ENCODE measurements at places on chromosomes 3 and 15.

DNA sequence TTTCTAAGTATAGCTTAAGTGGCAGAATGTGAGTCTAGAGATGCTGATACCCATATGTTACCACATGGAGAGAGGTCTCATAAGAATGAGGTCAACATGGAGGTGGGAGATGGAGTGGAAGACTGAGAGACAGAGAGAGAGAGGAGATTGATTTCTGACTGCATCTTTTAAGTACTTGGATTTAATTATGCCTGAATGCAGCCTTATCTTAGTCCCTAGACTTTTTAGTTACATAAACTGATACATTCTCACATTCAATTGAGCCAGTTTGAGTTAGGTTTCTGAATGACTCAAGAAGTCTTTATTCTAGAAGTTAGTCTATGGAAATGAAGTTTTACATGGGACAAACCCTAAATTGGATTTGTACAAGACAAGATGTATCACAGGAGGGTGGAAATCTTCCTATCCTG lies 58.5 kb upstream of the TNFSF10 start:
- no peak for DNase-seq

DNA sequence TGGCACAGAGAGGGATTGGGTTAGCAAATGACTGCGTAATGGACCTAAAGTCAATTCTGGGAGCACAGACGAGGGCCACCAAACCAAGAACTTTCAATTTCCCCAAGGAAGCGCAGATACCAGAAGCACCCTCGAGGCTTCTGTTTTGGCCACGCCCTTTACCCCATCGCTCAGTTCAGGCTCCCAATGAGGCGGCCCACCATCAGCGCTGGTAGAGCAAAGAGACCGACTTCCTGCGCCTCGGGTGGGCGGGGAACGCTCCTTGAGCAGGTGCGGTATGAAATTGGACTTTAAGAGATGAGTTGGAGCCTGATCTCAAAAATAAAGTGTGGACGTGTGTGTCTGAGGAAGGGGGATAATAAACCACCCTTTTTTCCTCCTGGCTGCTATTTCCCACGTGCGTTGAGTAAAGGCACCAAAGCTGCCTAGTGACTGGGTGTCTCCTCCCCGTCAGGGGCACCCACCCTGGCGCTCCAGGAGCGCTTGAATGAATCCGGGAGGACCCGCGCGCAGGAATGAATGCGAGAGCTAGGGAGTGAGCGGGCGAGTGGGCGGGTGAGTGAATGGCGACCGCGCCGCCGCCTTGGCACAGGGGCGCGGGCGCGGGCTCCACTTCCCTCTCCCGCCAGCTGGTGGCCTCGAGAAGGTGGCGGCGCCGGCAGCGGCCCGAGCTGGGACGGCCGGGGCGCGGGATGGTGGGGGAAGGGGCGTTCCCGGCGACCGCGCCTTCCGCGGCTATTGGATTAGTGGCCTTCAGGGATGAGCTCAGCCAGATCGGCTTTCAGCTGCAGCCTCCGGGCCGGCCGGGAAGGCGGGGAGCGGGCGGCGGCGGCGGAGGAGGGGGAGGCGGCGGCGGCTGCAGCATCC lies at the start of gene SPSB4:
Gene SPSB4 (plus strand): TSS at position 772 of the 867 bp plus-strand sequence. CDS start 14,758 bp downstream, outside the sequence.
- peak; percentile 61 for DNase-seq

- no peak for DNase-seq
Measured at GRCh38 chr3:133899311-133899710, 3.6 kb upstream of the RAB6B start.

- DNase-seq: no peak
Measured at GRCh38 chr3:78867409-78868372, 900.1 kb downstream of the ROBO1 start.

GRCh38 chr15:99507016-99507503 lies 58.7 kb upstream of the MEF2A start:
- no peak for DNase-seq

GRCh38 chr15:95498961-95499360 lies 831.5 kb upstream of the NR2F2 start:
- no peak for DNase-seq

DNA sequence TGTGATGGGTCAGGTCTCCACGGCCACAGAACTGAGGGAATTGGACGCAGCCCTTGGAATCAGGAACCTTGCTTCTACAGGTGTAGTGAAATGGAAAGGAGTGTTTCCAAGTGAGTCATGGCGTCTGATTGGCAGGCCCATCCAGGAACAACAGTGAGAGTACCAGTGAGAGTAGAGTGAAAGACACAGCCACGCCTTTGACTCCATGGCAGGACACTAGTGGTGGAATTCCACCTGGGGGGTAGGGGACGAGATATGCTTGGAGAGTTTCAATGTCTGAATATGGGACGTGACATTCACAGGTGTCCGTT lies 3.0 kb upstream of the SLC28A1 start:
- no peak for DNase-seq

- DNase-seq: peak; percentile 40
Measured at GRCh38 chr15:101017093-101017754, 98.1 kb downstream of the LRRK1 start.

DNA sequence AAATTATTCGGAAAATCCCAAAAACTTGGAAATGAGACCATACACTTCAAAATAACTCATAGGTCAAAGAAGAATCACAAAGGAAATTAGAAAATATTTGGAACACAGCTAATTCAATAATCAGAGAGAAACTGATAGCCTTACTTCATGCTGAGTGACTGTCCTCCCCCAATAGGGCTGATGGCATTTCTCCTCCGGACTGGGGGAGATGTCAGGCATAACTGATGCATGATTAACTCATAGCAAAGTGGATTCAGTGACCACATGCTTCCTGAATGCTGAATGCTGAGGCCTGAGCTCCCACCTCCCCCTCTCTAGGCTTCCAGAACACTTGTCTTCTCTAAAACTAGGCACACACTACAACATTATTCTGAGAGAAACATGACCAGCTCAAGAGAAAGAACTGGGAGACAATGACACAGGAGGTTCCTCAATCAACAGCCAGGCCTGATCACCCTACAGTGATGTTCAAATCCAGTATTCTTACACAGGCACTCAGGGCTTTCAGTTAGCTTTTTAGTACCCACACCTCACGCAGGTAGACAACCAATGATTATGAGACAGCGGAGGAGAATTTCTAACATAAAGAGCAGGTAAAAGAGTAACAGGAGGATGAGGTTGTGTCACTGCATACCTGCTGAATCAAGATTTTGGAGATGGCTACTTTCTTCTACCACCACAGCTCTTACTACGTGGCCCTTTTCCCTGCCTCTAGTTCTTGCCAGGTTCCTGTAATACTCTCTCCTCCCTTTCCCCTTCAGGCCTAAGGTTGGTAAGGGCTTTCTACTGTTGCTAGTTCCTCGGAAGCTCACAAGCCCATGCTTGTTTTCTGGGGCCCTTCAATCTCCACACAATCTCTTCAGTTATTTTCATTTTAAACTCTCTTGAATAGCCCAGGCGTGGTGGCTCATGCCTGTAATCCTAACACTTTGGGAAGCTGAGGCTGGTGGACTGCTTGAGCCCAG lies 96.1 kb downstream of the FMN1 start:
- DNase-seq: no peak

DNA sequence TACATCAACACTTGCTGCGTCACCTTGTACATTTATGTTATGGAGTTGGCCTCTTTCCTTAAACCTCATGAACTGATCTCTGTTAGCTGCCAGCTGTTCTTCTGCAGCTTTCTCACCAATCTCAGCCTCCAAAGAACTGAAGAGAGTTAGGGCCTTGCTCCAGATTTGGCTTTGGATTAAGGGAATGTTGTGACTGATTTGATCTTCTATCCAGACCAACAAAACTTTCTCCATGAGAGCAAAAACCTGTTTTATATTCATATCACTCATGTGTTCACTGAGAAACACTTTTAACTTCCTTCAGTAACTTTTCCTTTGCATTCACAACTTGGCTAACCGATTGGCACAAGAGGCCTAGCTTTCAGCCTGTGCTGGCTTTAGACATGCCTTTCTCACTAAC lies 1156.0 kb upstream of the CADM2 start:
- DNase-seq: no peak

- DNase-seq: no peak
Measured at GRCh38 chr3:11312166-11312565, 40.0 kb downstream of the ATG7 start.

DNA sequence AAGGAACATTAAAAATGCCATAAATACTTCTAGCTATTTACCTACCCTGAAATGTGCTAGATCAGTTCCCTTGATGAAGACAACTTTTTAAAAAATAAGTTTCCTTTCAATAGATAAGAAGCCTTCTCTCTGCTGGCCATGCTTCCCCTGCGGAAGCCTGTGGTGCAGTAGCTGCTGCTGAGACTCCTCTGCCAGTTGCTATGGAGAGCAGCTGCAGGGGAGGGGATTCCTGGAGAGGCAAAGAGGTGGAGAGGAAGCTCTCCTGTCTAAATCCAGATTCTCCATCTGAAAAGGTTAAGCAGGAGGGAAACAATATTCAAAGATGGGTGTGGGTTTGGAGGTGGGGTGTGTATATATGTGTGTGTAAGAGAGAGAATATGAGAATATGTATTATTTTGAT lies 69.8 kb upstream of the BFSP2 start:
- DNase-seq: no peak

GRCh38 chr15:45441686-45442085 lies 63.3 kb upstream of the GATM start:
- DNase-seq: no peak

GRCh38 chr3:42988566-42988965 lies 9.5 kb downstream of the GASK1A start:
- no peak for DNase-seq

DNA sequence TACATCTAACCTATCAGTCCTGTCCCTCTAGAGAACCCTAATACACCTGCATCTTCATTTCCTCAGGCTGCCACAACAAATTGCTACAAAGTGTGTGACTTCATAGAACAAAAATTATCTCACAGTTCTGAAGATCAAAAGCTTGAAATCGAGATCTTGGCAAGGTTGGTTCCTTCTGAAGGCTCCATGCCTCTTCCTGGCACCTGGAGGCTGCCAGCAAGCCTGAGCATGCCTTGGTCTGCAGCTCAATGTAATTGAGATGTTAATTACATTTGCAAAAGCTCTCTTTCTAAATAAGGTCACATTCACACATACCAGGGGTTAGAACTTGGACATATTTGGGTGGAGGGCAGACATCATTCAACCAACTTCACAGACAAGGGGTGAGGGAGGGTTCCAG lies 86.4 kb upstream of the ABHD17C start:
- DNase-seq: peak; percentile 5

DNA sequence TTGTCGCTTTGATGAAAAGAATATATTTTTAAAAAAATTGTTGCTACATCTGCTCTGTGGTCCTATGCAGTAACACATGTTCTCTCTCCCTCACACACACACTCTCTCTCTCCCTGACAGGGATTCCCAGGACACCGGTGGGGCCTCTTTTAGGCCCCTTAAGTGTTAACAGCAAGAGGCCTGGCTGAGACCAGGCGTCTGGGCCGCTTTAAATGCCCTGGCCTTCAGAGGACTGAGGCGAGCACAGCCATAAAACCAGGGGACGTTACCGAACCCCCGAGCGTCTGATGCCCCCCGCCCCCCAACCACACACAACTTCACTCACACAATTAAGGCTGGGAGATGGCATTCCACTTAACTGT lies 1.7 kb downstream of the BNC1 start:
- no peak for DNase-seq

DNA sequence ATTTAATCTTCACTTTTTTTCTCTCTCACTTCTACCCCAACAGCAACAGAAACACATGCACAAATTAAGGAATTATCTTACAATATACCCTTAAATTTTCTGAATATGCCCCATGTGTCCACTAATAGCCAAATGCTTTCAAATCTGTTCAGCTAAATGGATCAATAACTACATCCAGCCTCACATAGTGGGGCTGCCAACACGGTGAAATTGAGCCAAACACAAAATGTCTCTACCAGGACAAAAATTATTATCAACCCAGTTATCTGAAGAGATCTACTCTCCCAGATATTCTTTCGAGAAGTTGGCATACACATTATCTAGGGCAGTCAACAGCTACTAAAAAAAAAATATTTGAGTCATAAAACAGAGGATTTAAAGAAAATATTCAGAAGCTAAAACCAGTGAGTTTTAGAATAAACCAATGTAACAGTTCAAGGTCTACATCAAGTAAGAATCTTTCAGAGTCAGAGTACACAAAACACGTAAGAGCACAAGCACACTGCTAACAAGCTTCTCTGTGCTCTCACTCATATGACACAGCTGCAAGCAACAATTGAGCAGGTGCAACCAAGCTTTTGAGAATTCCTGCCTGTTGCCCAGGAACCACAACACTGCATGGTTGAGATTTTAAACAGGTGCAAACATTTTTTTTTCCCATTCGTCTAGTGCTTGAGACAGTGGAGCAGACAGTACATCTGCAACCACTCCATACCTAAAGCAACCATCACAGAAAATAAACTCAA lies 247.7 kb downstream of the ZBTB20 start:
- no peak for DNase-seq

DNA sequence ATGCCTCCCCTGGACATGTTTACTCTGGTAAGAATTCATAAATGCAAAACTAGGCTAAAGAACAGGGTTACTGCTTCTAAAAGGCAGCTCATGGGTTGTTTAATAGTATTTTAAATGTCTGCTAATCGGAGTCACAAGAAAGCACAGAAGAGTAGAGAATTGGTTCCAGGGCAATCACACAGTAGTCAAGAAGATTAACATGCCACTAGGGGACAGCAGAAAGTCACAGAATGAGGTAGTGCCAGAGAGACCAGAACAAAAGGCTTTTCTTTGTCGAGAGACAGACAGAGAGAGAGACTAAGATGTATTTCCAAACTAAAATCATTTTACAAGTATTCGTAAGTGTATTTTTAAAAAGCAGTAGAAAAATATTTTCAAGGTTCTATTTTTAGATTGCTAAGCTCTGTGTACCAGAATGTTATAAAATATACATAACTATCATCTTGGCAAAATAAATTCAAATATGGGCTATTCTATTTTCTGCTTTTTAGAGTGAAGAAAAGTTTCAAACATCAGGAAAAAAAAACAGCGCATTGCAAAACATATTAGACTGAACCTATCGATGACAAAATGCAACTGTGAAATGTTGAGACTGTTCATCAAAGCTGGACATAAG lies 78.3 kb upstream of the CDIN1 start:
- no peak for DNase-seq

- no peak for DNase-seq
Measured at GRCh38 chr3:146313031-146313745, 62.3 kb upstream of the PLSCR4 start.

DNA sequence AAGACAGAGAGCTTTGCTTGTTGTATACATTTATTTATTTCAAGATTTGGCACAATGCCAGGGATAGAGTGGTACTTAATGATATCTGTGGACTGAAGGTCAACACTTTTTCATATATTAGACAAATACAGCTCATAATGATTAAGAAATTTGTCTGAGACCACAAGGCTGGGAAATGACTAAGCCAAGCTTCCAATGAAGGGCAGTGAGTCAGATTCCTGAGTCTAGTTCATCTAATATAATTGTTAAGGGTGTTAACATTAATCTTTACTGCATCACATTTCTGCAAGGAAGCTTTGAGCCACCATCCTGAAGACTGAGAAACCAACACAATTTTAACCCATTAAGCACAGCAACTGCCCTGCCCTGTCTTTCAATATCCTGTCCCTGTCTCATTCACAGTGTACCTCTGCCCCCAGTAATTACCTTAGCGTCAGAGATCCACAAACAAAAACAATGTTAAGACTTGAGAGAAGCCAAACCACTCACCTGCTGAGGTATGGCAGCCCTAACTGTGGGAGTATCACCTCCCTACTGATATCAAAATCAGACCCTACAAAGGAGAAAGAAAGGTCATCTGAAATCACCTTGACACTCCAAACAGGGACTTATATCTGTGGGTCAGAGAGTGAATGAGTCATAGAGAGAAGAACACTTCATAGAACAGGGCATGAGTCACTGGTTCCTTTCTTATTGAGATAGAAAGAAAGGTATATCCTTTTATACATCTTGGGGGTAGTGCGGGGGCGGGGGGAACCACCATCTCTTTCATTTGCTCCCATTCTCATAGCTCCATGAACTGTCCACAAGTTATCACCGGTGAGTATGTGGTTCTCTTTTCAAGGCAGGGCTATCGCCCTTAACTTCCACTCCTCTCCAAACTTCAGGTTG lies 74.7 kb downstream of the MAGI1 start:
- no peak for DNase-seq

Measured in activated CD8-positive, alpha-beta memory T cell treated with anti-CD3 and anti-CD28 coated beads for 24 hours (primary cell).